ENCODE measurements at places on chromosomes 7 and 10.

- DNase-seq = no peak
These were observed 102.7 kb downstream of the EVX1 start for GRCh38 chr7:27345164-27345887.

DNA sequence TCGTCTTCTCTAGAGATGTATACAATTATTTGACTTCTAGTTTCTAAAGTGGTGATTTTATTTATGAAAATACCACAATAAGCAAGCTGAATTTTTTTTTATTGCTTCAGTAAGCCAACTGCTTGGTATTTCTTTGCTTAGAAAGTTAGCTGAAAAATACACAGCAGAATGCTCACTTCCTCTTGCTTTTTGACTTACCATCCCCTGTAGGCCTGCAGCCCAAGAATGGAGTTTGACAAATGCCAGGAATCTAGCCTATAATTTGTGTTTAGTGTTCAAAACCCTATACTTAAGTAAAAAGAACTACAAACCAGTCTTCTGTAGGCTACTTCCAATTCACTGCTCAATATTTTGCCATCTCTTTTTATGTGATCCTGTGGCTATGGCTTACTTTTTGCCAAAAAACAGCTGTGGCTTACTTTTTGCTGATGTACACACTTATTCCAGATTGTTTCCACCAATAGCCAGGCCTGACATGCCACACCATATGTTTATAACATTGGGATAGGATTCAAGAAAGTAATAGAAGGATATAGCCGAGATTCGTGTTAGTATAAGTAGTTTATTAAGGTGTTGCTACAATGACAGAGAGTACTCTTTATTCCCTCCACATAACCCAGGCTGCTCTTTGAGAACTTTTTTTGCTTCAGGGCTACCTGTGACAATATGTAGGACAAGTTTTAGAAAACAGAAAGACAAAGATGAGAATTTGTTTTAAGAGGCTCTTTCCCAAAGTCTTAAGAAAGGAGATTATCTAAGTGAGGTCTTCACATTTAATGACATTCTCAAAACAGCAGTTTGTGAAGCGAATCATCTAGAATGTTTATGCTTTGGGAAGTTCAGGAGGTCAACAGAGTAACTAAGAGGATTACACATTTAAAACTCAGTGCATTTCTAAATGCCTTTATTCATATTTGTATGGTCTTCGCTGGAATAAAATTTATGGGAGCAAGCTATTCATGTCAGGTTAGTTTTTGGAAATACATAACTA lies 263.9 kb upstream of the FZD1 start:
- no peak for DNase-seq

DNA sequence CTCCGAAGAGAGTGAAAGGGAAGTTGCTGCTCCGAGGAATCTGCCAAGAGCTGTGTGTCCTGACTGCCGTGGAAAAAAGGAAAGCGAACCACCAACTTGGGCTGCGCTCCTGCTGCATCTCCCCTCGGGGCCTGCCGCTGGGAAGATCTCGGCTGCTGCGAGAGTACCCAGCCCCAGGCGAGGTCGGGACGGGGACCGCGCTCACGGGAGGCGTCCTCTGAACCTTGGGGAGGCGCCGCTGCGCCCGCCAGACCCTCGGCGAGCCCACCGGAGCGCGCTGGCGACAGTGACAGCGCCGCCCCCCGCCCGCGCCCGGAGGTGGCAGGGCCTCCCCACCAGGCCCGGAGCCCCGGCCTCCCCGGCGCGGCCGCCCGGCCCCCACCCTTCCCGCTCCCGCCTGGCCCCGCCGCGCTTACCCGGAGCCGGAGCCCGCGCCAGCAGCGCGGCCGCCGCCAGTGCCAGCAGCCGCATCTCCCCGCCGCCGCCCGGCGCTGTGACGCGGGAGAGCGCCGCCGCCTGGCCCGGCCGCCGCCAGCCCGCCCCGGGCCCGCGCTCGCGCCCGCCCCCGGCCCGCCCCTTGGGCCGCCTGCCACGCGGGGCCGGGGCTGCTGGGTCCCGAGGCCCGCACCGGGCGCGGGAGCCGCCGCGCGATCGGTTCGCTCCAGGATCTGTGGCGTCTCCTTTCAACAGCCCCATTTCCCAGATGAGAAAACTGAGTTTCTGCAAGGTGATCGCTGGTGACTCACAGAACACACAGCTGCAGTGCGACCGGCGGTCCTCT lies at the start of gene VSTM4:
Gene VSTM4 (minus strand): TSS at position 508 of the 781 bp plus-strand sequence. CDS start 37 bp downstream, at position 471.
- no peak for DNase-seq

DNA sequence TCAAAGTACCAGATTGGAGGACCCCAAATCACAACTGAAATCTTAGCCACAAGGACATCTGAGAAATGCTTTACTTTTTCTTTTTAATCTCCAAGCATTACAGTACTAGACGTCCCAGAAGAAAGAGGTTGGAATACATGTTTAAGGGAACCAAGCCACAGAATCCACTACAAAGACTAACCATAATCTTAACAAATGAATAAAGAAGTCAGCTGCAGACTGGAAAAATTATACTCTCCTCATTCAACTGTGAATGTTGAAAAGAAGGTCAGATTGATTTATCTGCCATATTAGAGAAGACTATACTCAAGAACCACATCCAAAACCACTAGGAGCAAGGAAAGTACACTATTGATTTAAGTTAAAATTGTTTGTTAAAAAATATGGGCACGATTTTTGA lies 102.1 kb upstream of the ABCB5 start:
- DNase-seq = no peak

- DNase-seq = no peak
These were observed 78.3 kb downstream of the EGFR start for GRCh38 chr7:55097100-55097499.

GRCh38 chr7:81526971-81527370 lies 242.9 kb downstream of the HGF start:
- no peak for DNase-seq

DNA sequence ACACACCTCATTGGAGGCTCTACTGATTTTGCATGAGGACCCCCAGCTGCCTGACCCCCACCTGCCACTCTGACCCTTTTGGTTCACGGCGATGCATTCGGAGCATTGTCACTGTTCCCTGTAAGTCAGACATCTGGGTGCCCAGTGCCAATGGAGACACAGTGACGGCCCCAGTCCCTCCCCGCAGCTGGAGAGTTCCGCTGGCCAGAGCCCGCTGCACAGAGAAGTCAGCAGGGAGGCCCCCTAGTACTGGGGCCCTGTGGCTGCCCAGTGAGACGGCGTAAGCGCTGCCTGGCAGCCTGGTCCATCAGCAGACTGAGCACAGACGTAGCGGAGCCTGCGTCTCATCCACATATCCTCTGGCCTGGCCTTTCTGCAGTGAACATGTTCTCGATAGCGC lies 77.5 kb downstream of the NKX6-2 start:
- no peak for DNase-seq

DNA sequence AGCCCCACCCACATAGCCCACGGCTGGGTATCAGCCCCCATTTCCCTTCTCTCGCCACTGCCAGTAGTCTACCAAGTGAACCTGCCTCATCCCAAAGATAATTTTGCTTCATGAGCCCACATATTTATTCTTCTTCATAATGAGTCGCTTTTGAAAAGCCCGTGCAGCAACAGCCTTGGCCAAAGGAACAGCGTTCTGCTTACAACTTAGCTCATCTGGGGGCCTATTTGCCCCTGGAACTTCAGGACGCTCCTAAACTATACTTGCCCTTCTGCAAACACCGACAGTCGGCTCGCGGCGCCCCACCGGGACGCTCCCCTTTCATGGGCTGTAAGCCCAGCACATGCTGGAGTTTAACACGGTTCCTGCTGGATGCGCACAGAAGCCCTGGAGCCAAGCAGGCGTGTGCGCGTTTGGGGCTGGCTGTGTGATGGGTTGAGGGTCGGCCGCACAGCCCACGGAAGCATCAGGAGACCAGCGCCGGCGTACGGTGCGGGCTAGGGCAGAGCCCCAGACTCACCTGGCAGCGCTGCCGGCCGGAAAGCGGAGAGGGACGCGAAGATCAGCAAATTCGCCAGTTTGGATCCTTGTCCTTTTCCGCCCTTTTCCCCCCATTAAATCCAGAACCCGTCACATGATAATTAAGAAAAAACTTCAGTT lies 370 bp downstream of the TMEM60 start:
- DNase-seq = peak; percentile 20

- no peak for DNase-seq
These were observed 278.1 kb upstream of the SP4 start for GRCh38 chr7:21149809-21150208.

DNA sequence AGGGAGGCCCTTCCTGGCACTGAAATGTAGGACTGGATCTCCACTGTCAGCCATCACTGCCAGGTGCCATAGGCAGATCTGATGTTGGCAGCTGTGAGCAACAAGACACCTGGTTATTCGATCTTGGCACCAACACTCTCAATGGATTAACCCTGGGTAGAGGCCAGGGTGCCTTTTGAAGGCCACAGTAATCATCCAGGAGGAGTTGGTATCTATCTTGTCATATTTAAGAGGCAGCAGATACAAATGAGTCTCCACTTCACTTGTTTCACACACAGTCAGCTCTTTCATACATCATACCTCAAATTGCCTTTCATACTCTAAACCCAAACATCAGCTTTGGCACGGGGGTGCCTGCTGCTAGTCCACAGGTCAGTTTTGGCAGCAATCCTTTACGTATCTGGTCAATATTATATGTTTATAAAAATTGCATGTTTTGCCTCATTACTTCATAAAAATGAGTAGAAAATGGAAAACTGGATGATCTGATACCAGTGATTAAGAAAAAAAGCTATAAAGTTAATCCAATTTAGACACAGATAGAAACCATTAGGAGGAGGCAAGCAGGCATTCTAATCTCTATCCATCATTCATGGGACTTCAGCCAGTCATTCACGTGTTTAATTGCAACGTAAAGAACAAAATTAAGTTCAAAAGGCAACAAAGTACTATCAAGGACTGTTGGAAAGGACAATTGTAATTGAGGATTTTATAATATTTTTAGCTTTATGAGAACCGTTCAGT lies 12.7 kb upstream of the CACUL1 start:
- no peak for DNase-seq

GRCh38 chr7:72386118-72386517 lies 26.0 kb downstream of the CALN1 start:
- no peak for DNase-seq

DNA sequence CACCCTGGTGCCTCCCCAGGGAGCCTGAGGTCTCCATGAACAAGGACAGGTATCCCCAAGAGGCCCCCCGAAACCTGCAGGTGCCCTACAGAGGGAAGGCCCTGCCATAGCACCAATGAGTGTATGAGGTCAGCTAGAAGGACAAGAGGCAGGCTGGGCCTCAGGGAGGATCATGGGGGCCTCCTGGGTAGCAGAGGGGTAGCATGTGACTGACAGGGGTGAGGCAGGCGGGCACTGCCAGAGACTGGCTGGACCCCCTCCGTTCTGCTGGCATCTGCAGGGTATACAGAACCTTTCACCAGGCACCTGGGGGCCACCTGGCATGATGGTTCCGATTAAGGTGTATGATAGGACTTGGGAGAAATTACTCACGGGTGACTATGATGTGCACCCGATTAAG lies 79.2 kb upstream of the KCTD7 start:
- no peak for DNase-seq

- DNase-seq = no peak
These were observed 21.8 kb downstream of the STN1 start for GRCh38 chr10:103896225-103896624.

GRCh38 chr7:84700563-84701370 lies 486.1 kb downstream of the SEMA3D start:
- DNase-seq = no peak

DNA sequence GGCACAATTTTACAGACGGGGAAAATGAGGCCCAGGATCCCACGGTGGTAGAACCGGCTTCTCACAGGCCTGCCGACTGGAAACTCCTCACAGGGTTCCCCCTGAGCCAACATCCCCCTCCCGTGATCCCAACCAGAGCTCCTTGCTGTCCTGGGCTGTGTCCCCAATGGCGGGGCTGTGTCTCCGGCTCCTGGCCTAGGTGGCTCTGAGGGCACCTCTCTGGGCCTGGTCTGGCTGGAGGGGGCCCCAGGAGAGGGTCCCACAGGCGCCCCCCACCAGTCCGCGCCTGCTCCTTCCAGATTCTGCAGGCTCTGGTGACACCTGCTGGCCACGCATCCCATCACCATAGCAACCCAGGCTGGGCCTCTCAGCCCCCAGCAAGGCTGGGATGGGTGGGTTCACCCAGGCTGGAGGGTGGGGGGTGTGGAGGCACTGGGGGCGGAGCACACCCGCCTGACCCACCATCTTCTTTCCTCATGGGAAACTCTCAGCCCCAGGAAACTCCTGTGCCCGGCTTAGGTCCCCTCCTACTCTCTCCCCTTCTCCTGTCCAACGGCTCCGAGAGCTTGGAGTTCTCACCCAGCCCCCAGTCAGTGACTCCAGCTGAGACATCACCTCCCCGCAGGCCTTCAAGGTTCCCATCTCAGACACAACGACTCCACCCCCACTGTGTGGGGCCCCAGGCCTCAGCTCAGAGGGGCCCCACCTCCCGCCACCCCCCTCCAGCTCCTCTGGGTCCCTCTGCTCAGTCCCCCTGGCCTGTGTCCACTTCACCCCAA lies 27.1 kb upstream of the TNRC18 start:
- DNase-seq = peak; percentile 14

- no peak for DNase-seq
These were observed 295.6 kb downstream of the CCDC3 start for GRCh38 chr10:12705943-12706342.

DNA sequence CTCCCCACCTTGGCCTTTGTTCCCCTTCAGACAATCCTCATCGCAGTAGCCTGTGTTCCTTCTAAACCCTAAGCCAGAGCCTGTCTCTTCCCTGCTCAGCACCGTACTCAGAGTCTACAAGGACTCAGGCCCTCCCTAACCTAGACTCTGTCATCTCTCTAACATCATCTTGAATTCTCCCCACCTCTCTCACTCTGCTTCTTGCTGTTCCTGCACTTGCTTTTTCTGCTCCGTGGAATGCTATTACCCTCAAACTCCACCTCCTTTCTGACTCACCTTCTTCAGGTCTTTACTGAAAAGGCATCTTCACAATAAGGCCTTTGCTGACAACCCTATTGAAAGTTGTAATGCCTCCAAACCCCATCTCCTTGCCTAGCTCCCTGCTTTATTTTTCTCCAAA lies 141.0 kb downstream of the DKK1 start:
- no peak for DNase-seq

DNA sequence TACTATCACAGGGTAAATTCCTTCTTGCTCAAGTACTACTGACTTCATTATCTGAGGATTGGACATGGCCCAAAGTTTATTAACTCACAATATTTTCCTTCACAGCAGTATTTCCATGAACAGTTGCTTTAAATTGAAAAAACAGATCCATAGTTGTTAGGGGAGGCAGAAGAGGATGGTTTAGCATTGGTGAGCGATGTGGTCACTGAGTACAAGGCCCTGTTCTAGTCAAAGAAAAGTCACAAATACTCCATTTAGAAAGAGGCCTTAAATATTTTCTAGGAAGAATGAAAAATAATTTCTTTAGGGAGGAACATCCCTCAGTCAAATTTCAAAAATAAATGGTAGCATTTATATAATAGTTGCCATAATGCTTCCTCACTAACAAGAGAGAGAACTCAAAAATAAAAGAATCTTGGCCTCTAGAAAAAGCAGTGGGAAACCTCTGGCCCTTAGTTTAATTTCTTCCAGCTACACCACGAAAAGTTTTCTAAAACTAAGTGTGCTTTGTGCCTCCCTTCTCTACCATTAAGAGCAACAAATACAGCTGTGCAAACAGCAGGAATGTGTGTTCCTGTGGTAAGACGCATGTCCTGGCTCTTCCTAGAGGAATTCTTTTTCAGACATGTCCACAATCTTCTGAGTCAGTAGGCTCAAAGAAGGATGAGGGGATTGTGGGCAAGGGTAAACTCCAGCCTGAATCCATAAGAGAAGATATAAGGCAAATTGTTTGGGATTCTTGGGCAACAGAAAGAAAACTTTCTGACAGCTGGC lies 105.7 kb downstream of the HOXA1 start:
- no peak for DNase-seq
